Astrocyte of the spinal cord (primary cell): ENCODE measurements at places on chromosomes 6 and 20.

- peak; percentile 72 for DNase-seq
Measured at GRCh38 chr6:20404641-20405032, 3.0 kb downstream of the E2F3 start.

DNA sequence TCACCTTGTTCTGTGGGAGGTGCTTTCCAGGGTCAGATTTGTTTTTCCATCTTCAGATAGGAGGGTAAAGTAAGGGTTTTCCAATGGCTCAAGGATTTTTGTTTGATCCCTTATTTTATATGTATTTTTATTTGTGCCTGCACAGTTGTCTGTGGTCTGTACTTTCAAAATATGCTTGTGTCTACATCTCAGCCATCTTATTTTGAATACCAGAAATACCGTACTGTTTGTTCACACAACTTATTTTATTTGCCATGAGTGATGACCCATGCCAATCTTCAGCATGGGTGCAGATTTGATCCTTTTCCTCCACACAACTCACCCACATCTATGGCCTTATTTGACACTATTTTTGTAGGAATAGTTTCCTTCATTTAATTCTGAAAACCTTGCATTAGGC, 72.2 kb upstream of the PTCHD4 start:
- no peak for DNase-seq

- no peak for DNase-seq
Measured at GRCh38 chr6:25295651-25296050, 16.5 kb downstream of the CARMIL1 start.

GRCh38 chr6:49555951-49556350, 5.5 kb downstream of the C6orf141 start:
- DNase-seq: no peak

DNA sequence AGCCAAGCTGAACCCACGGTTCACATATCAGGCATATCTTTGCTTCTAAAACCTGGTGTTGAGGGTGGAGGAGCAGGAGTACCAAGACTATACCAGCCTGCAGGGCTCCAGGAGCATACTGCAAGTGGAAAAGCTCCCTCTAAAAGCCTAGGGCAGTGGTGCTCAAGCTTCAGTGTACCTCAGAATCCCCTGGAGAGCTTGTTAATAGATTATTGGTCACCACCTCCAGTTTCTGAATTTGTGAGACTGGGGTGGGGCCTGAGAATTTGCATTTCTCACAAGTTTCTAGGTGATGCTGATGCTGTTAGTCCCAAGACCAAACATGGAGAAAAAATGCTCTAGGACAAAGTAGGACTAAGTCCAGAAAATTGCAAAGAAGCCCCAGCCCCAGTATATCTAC, 65.4 kb downstream of the FILIP1 start:
- DNase-seq: no peak

DNA sequence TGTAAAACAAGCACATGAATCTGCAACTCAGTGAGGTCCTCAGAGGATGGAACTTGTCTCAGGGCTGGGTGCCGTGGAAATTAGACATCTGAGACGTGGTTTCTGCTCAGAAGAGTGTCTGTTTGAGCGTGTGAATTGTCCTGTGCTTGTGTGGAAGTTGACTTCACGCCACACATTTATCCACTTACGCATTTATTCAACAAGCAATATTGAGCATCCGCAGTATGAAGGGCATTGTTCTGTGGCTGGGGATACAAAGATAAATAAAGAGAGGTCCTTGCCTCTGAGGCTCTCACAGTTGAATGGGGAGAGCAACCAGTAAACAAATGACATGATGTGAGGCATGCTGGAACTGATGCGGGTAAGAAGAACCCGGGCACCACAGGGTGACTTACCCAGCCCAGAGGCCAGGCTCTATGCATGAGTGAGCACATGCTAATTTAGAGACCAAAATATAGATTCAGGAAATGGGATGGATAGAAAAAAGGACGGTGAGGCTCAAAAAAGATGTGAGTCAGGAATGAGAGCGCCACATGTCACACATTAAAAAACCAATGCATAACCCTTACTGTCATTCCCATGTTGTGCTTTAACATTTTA, 60.4 kb downstream of the SOBP start:
- no peak for DNase-seq
